ENCODE measurements at places on chromosomes 12 and 14. TPM values are rescaled to one million over a fixed set of nuclear protein-coding genes. Genes with fewer than 3 reads are reported as not detected.

EXOC5 gene
- 42.1 TPM for polyA plus RNA-seq

MIS18BP1 gene
- 18.0 TPM for polyA plus RNA-seq

SLC7A8 gene
- polyA plus RNA-seq: 12.8 TPM

DAO gene
- not detected for polyA plus RNA-seq

DIO3 gene
- not detected for polyA plus RNA-seq

ABCD2 gene
- polyA plus RNA-seq: 12.7 TPM

GRCh38 chr12:23066095-23066494, 441.1 kb downstream of the ETNK1 start:
- H3K4me3 ChIP-seq: no peak overlapping the region
- H3K27me3 ChIP-seq: no peaks in the 10 kb centered on the region
- no peaks in the 10 kb centered on the region for H3K4me1 ChIP-seq
- no peak overlapping the region for H3K27ac ChIP-seq

Data from naive thymus-derived CD8-positive, alpha-beta T cell (primary cell).